ENCODE measurements at places on chromosomes 16 and 17.

GRCh38 chr17:83200751-83201150 is 121.3 kb downstream of the METRNL start:
- DNase-seq, result no peak

GRCh38 chr16:85600078-85600477 is 13.0 kb upstream of the GSE1 start:
- DNase-seq, result no peak

DNA sequence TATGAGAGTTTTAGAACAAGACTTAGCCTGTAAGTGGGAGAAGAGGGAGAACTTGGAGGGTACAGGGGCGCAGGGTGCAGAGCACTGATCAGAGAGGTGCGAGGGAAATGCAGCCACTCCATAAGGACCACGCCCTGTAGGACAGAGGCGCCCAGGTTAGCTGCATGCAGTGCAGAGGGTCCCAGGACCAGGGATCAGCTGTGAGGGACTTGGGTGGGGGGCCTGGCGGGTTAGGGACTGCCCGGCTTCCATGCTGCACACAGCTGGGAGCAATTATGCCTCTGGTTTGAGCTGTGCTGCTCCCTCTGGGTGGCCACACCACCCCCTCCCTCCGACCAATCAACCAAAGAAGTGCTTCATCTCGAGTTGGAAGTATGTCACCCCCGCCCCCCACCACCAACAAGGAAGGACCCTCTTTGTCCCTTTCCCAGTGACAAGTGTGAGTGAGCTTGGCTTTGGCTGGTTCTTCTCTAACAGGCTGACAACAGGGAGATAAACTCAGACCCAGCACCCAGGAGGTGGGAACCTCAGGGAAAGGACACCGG is 22.2 kb upstream of the CLEC18A start:
- no peak for DNase-seq

- no peak for DNase-seq
These were observed 23.5 kb upstream of the FOXK2 start for GRCh38 chr17:82495844-82496528.

GRCh38 chr16:57133886-57134285 is 41.5 kb downstream of the CPNE2 start:
- no peak for DNase-seq

- no peak for DNase-seq
These were observed 1.3 kb upstream of the RDM1 start for GRCh38 chr17:35931794-35932425.

DNA sequence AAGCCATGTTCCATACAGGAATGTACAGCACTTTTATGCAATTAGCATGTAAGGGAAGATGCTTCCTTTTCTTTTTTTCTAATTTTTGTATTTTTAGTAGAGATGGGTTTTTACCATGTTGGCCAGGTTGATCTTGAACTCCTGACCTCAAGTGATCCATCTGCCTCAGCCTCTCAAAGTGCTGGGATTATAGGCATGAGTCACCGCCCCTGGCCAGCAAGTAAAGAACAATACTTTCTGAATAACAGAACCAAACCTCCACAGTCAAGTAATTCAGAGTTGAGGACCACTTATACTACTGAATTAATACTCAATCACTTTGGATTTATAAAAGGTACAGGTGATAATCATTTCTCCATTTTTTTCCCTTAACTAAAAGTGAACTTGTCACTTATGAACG is 13.0 kb downstream of the C16orf87 start:
- DNase-seq, result no peak

DNA sequence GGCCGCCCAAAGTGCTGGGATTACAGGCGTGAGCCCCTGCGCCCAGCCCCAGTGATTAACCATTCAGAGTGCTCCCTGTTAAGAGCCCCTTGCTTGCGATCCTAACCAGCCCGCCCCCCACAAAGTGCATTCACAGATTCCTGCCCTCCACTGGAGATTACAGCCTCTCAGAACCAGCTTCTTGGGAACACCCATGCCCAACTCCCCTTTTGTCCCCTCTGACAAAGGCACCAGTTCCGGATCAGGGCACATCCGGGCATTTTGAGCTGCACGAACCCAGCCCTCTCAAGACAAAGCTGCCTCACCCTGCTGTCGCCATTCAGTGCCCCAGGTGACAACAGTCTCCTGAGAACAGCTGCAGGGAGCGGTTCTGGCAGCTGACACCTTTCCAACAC is 848 bp upstream of the KRT19 start:
- no peak for DNase-seq

- no peak for DNase-seq
These were observed 13.5 kb upstream of the ADORA2B start for GRCh38 chr17:15931394-15931793.
